Activated T-helper 17 cell treated with anti-CD3 and anti-CD28 coated beads, Interleukin-2, amount 50 U/mL, for 72 hours (primary cell): ENCODE measurements at places on chromosomes 12 and 14. TPM values are rescaled to one million over a fixed set of nuclear protein-coding genes. Genes with fewer than 3 reads are reported as not detected.

The CFAP251 gene
- total RNA-seq: 12.6 TPM

The C14orf132 gene
- total RNA-seq: 2.8 TPM

The SYNE3 gene
- total RNA-seq: 78.9 TPM

The MAP1LC3B2 gene
- 0.90 TPM for total RNA-seq

The DTX1 gene
- total RNA-seq: 13.2 TPM

The SLC48A1 gene
- 8.2 TPM for total RNA-seq

The GTF2H3 gene
- total RNA-seq: 67.4 TPM

The NABP2 gene
- total RNA-seq: 61.0 TPM

The HOTAIR gene
- total RNA-seq: not detected

The MARCHF9 gene
- total RNA-seq: 26.9 TPM

The CLEC6A gene
- not detected for total RNA-seq

The EML5 gene
- total RNA-seq: 1.6 TPM

The IFNG-AS1 gene
- not detected for total RNA-seq

The JAG2 gene
- 2.5 TPM for total RNA-seq

The HSP90AA1 gene
- total RNA-seq: 639 TPM

The HVCN1 gene
- total RNA-seq: 1.7 TPM

The TSHR gene
- total RNA-seq: not detected

The TAS2R7 gene
- total RNA-seq: not detected

The SRP54 gene
- 115 TPM for total RNA-seq

The EMP1 gene
- 60.2 TPM for total RNA-seq

The MED13L gene
- total RNA-seq: 56.2 TPM

The MLEC gene
- 90.5 TPM for total RNA-seq

The MYF6 gene
- not detected for total RNA-seq

The ADAM20 gene
- total RNA-seq: 0.65 TPM

The KDM5A gene
- 62.5 TPM for total RNA-seq

The AQP6 gene
- not detected for total RNA-seq

The GLT8D2 gene
- total RNA-seq: 0.58 TPM

The TC2N gene
- 81.2 TPM for total RNA-seq

The TMCC3 gene
- total RNA-seq: 0.63 TPM

The DNAAF2 gene
- total RNA-seq: 11.6 TPM

The SCN8A gene
- total RNA-seq: 0.73 TPM

The TMEM120B gene
- total RNA-seq: 13.7 TPM

The CPNE8 gene
- 3.8 TPM for total RNA-seq

The SLC4A8 gene
- total RNA-seq: 8.0 TPM

The DEPDC4 gene
- total RNA-seq: 2.4 TPM

The SPATS2 gene
- total RNA-seq: 16.9 TPM

The ARHGAP5 gene
- 27.5 TPM for total RNA-seq

The SLC5A8 gene
- total RNA-seq: not detected

The DNAL1 gene
- 7.6 TPM for total RNA-seq

The ESPL1 gene
- total RNA-seq: 92.1 TPM

The CRIP2 gene
- total RNA-seq: 0.97 TPM

The PTPN21 gene
- total RNA-seq: not detected

The CAND1 gene
- total RNA-seq: 197 TPM

The CLEC4E gene
- total RNA-seq: not detected

The FAM186B gene
- total RNA-seq: 0.11 TPM

The TRAF3 gene
- 61.7 TPM for total RNA-seq

The LTB4R gene
- 11.6 TPM for total RNA-seq

The DHH gene
- total RNA-seq: 0.42 TPM

The NUP37 gene
- 63.6 TPM for total RNA-seq

The MRPL52 gene
- 142 TPM for total RNA-seq

The LAG3 gene
- total RNA-seq: 206 TPM

The BLTP3B gene
- total RNA-seq: 51.1 TPM
